ENCODE measurements at places on chromosomes 16 and 17. TPM values are rescaled to one million over a fixed set of nuclear protein-coding genes. Genes with fewer than 3 reads are reported as not detected.

DNA sequence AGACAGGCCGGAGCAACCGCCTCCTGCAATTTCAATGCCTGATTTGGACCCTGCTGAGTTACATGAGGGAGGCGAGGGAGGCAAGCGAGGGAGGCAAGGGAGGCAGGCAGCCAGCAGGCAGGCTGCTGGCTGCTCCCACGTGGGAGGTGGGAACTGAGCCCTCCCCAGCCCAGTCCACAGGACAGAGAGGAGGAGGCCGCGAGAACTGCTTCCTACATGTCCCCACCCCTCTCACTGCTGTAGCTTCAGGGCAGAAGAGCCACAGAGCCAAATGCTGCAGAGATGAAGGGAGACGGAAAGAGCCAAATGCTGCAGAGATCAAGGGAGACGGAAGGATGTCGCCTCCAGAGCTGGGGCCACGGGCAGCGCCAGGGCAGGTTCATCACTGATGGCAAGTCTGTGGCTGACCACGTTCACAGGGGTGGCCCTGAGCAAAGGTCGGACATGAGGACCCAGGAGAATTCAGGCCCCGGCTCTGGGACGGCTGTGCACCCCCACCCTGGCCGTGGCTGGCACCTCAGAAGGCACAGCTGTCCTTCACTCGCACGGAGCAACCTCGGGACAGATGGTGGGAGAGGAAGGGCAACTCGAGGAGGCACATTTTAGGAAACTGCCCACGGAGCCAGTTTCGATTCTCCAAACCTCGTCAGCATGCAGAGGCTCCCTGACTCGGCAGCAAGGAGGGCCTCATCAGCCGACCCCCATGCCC lies 21.5 kb downstream of the RPH3AL start:
- no peak for DNase-seq

The PTGES3L gene
- total RNA-seq: 3.4 TPM

- DNase-seq: no peak
Measured at GRCh38 chr16:22012241-22012640, 4.3 kb downstream of the MOSMO start.

DNA sequence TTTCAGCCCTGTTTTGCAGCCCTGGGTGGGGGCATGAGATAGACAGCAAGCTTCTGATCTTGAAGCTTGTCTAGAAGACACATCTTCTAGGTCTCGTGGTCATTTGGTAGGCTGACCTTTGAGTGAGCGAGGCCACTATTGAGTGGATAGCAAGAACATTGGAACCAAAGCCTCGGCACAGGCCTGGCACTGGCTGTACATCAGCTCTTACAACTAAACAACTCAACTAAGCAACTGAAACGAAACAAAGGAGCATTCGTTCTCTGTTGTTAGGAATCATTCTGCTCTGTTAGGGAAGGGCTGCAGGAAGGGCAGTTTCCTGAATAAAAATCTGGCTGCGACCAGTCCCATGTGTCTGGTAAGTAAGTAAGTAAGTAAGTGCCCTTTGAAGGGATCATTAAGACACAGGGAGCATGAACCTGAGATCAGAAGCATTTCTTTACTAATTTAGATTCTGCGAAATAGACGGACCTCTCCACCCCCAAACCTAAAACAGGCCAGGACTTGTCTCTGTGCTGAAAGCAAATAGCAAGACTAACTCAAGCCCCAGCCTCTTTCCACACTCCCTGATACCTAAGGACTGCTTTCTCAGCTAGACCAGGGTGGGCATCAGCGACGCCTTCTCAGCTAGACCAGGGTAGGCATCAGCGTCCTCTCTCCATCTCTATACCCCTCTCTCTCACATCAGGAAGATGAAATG lies 22.7 kb downstream of the CYB561 start:
- DNase-seq: no peak

The CCL5 gene
- 1.2 TPM for total RNA-seq

The NKD1 gene
- 7.0 TPM for total RNA-seq

- no peak for DNase-seq
Measured at GRCh38 chr16:66278111-66278531, 88.4 kb upstream of the CDH5 start.

DNA sequence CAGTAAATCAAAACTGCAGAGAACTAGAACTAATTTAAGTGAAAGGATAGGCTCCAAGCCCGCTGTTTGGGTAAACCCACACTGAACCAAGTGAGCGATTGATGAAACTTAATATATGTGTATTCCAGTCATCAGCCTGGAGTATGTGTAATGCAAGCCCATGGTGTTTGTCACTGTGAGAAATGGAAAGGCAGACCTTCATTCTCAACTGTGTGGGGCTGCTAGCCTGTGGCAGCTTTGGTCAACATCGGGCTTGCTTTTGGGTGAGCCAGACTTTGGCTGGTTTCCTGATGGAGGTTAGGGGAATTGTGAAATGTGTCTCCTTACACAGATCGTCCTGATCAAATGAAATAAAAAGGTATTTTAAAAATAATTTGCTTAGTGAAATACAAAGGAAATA lies 279.9 kb downstream of the IRX3 start:
- no peak for DNase-seq

GRCh38 chr16:68079626-68080344 lies 5.4 kb upstream of the NFATC3 start:
- no peak for DNase-seq

GRCh38 chr17:55450232-55450825 lies 28.7 kb upstream of the MMD start:
- no peak for DNase-seq

DNA sequence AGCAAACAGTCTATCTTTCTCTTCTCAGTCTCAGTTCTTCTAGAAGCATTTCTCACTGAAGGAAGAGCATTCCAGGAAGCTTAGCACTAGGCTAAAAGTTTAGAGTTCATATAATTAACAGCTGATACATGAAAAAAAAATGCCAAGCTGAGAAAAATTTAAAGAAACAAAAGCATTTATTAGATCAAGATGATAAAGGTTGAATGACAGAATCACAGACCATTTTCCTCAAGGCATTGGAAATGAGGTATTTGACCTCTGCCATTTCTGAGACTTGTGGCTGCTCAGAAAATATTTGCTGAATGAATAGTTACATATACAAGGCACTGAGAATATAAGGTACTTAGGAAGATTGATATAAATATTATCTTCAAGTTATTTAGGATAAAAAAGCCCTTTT lies 901.6 kb upstream of the GOT2 start:
- no peak for DNase-seq

The OSGIN1 gene
- 4.4 TPM for total RNA-seq

DNA sequence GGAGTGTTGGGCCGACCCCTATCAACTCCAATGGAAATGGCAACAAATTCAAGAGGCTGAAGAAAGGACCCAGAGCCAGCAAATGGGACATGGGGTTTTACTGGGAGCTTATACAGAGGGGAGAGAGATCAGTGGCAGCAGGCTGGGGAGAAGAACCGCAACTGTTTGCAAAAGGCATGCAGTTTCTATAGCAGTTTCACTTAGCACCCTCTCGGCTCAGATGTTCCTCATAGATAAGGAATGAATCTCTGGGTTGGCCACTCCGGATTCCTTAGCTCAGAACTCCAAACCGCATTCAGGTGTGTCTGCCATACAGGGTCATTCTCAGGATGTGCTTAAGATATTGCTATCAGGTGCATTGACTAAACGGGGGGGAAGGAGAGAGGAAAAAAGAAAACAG lies 71.1 kb upstream of the RPL38 start:
- no peak for DNase-seq

- peak; percentile 28 for DNase-seq
Measured at GRCh38 chr16:14505846-14506245, 124.2 kb downstream of the PARN start.

DNA sequence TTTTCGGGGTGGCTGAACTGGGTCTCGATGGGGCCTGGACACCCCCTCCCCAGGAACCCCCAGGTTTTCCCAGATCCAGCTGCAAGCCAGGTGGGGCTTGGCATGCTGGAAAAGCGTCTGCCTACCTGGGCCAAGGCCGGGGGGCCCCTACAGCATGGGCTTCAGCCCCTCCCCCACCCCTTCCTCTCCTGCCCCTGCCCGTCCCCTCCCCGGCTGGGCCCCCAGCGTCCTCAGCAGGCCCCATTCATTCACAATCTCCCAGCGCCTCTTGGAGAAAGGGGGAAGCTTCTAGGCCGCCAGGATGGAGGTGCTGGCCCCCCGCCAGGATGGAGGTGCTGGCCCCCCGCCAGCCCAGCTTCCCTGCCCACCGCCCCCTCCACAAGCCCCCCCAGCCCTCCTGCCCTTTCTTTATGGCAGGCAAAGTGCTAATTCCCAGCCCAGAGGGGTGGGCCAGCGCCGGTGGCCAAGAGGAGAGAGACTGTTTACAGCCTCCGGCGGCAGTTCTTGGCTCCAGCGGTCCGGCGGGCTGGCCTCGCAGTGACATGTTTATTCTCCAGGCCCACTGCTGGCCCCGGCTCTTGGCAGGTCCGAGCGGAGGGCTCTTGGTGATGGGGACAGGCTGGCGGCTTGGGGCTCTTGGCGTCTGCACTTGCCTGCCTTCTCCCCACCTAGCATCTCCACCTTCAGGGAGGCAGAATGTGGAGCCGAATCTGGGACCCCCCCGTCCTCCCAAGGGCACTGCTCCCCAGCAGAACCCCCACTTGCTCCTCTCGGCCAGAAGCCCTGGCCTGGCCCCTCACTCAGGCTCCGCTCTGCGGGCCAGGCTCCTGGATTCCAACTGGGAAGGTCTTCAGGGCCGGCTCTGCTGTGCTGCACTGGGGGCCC lies 94.4 kb upstream of the CIBAR2 start:
- DNase-seq: peak; percentile 38

- DNase-seq: no peak
Measured at GRCh38 chr17:4569591-4569990, 9.2 kb upstream of the GGT6 start.

DNA sequence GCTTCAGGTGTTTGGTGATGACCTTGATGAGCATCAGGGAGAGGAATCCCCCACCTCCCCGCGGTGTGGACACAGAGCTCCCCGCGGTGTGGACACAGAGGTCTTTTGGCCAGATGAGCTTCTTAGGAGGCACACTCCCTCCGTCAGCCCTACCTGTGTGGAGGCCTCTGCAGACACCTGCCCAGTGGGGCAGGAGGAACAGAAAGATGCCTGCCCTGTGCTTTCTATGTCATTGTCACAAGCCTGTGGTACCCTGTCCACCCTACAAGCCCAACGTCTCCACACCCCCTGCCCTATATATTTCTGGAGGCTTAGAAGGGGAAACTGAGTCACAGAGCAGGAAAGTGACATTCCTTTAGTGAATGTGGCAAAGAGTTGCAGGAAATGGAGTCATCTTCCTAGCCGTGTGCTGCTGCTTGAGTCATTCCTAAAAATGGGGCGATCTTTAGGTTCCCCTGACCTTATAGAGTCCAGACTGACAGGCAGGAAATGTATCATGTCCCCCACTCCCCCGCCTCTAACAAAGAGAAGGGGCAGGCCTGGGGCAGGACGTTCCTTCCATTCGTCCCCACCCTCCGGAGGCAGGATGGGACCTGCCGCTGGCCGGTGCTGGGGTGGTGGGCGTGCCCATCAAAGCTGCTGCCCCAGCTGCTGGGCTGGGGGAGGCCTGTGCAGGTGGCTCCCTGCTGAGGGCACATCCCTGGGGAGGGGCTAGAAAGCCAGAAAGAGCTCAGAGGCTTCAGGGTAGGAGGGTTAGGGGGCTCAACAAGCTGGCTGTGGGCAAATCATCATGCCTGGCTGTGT lies 1.0 kb upstream of the C16orf74 start:
- no peak for DNase-seq

GRCh38 chr16:88759245-88759975 lies 25.6 kb downstream of the PIEZO1 start:
- peak; percentile 82 for DNase-seq

The KRT36 gene
- not detected for total RNA-seq
